ENCODE measurements at places on chromosomes 11 and 22. TPM values are rescaled to one million over a fixed set of nuclear protein-coding genes. Genes with fewer than 3 reads are reported as not detected.
A peak's percentile ranks its signal among the peaks of the same experiment; 100 is the strongest.

- H3K4me1 ChIP-seq = no peaks in the 10 kb centered on the region
- no peak for DNase-seq
- no peaks in the 10 kb centered on the region for H3K27me3 ChIP-seq
- H3K27ac ChIP-seq = no peak overlapping the region
- H3K4me3 ChIP-seq = no peak overlapping the region
- no peaks in the 10 kb centered on the region for H3K36me3 ChIP-seq
Measured at GRCh38 chr11:13166036-13166435, 111.6 kb upstream of the BMAL1 start.

DNA sequence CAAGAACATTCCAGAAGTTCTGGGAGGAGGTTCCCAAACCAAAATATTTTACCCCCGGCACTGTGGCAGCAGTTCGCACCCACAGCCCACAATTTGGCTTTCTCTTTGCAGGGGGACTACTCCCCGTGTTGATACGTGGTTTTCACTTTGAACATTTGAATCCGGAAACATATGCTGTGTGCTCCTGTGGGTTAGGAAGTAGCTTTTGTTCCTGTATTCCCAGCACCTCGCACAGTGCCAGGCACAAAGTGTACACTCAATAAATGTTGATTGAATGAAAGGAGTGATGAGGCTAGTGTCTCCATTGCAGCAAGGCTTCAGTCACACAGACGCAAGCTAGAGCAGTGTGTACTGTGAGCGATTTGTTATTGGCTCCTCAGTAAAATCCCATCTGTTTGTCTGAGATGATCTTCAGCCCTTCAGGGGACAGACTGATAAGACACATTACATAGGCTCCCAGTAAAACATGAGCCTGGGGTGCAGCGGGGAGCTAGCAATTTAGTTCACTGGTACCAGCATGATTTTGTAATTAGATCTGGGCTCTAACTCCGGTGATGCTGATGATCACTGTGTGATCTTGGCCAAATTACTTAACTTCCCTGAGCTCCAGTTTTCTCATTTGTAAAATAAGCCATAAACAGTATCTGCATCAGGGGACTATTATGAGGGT lies 2.2 kb downstream of the LAYN start:
- H3K27ac ChIP-seq = no peak overlapping the region
- peaks cover 27% of the 10 kb centered on the region for H3K27me3 ChIP-seq
- H3K4me1 ChIP-seq = no peaks in the 10 kb centered on the region
- no peak for DNase-seq

DNA sequence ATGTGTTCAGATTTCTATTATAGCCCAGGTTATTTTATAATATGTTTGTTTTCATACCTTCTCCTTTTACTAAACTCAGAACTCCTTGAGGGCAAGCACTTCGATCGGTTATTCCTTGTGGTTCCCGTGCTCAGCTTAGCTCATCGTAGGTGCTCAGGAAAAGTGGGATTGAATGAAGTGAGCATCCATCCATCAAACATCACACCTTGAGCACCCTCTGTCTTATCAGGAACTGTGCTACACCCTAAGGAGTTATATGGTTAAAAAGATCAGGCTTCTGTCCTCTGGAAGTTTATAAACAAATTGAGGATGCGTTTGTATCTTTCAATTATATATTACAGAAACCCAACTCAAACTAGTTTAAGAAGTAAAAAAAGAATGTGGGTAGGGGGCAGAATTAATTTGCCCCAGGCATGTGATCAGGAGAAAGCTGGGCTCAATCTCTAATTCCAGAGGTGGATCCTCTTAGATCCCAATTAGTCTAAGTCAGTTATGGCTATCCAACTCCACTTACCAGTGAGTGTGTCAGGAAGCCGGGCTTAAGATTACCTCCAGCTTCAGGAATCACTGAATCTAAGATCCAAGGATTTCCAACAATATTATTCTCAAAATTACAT lies 59.9 kb upstream of the RRAS2 start:
- H3K4me1 ChIP-seq = peaks cover 3% of the 10 kb centered on the region
- H3K4me3 ChIP-seq = no peak overlapping the region
- DNase-seq = peak; percentile 66
- no peak overlapping the region for H3K27ac ChIP-seq

DNA sequence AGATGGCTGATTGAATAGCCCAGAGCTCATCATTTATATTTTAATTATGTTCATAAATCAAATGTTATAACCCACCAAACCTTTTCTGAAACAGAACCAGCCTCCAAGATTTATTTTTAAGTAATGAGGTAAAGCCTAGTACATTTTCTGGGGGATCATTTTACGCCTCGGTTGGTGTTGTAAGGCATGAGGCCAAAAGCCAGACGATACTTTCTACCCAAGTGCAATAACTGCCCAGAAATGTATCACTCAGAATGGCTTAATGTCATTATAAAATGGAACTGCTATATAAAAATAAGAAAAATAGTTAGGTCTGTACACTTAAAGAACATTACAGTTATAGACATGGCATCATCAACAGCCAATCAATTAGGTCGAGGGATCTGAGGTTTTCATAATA lies 283.3 kb downstream of the CADM1 start:
- no peak for DNase-seq
- no peaks in the 10 kb centered on the region for H3K36me3 ChIP-seq
- H3K4me3 ChIP-seq = no peak overlapping the region
- H3K27ac ChIP-seq = no peak overlapping the region

GRCh38 chr11:117771197-117771596 lies 25.8 kb downstream of the DSCAML1 start:
- no peaks in the 10 kb centered on the region for H3K27me3 ChIP-seq
- no peak for DNase-seq
- no peak overlapping the region for H3K27ac ChIP-seq
- H3K36me3 ChIP-seq = no peaks in the 10 kb centered on the region
- H3K4me1 ChIP-seq = no peaks in the 10 kb centered on the region

DNA sequence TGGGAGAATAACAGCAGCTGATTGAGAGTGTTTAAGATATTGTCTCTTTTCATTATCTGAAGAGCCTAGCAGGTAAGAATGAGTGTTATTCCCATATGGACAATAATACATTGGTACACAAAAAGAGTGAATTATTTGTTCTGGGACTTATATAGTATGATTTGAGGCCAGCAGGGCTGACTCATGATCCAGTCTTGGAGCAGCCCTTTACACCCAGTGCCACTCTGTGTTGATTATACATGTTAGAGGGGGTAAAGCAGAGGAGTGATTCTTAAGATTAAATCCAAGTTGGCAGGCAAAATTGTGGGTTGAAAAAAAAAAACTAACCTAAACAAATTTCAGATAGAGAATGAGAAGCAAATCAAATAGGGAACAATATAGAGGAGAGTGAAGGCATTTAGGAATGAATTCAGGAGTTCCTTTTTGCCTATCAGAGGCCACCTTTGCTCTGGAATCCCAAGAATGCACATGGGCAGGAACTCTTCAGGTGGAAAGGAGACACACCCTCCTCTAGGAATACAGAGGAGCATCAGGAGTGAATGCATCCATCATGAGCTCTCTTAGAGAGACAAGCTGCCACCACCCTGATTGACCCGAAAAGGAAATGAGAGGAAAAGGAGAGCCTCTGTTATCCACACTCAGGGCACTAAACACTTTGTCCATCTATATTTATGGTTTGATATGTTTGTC lies 19.2 kb upstream of the MRGPRX1 start:
- H3K27ac ChIP-seq = no peak overlapping the region
- H3K36me3 ChIP-seq = no peaks in the 10 kb centered on the region
- no peaks in the 10 kb centered on the region for H3K27me3 ChIP-seq
- peaks cover 3% of the 10 kb centered on the region for H3K4me1 ChIP-seq
- no peak overlapping the region for H3K4me3 ChIP-seq

OR52B2 gene
- not detected for total RNA-seq

DNA sequence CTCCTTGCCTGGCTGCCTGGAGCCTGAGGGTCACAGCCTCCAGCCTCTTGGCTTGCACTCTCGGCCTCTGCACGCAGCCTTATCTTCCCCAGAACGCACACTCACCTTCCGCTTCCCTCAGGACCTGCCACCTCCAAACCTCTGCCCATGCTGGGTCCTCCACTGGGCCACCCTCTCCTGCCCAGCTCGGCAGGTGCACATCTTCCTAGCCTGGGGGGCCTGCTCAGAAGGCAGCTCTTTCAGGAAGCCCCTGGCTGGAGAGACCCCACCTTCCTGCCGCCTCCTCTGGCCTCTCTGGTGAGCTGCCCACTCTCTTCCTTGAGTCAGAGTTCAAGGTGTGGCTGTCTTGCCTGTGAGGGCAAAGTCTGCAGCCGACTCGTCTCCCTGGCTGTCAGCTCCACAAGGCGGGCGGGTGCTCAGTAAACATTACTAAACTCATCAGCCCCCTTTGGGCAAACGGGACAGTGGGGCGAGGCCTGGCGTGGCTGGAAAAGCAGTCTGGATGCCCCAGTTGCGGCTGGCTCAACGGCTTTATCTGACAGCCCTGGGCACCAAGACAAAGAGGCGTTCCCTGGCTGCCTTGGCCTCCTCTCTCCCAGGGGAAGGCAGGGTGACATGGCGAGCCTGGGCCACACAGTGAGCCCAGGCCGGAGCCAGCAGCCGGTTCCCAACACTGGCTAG lies 1.7 kb upstream of the LINC01488 start:
- no peaks in the 10 kb centered on the region for H3K36me3 ChIP-seq
- DNase-seq = no peak
- no peak overlapping the region for H3K4me3 ChIP-seq
- H3K4me1 ChIP-seq = peaks cover 3% of the 10 kb centered on the region
- H3K27ac ChIP-seq = no peak overlapping the region

DNA sequence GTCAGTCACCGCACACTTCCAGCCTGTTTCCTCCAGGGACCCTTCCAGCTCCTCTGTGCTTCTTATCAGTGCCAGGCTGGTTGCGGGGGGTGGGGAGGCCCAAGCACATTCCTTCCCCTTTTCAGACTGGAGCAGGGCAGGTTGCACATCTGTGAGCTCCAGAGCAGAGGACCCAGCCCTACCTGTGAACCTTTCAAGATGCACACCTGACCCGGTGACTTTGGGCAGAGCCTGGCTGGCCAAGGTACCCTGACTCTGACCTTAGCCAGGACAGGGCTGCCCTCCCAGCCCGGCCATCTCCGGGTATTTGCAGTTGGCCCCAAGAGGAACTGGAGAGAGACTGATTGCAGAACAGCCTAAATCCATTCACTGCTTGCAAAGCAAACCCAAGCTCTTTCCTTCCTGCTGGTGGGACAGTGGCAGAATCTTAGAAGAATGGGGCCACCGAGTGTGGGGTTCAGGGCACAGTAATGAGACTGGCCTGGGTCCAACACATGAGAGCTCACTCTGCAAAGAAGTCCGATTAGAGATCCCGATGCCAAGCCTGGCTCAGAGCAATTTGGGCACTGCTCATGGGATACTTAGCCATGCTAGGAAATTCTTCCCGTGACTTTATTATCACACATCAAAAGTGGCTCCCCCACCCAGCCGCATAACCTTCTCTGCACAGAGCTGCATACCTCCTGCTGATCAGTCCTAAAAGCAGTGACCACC lies 64.7 kb upstream of the CCND1 start:
- no peak overlapping the region for H3K27ac ChIP-seq
- no peaks in the 10 kb centered on the region for H3K4me1 ChIP-seq
- no peak for DNase-seq
- no peaks in the 10 kb centered on the region for H3K36me3 ChIP-seq
